CD4-positive, alpha-beta T cell treated with Interleukin-1 beta for 1 hour (primary cell): ENCODE measurements at places on chromosomes 1 and 21.

- no peak for DNase-seq
Measured at GRCh38 chr1:30551603-30552002, 171.8 kb downstream of the MATN1 start.

DNA sequence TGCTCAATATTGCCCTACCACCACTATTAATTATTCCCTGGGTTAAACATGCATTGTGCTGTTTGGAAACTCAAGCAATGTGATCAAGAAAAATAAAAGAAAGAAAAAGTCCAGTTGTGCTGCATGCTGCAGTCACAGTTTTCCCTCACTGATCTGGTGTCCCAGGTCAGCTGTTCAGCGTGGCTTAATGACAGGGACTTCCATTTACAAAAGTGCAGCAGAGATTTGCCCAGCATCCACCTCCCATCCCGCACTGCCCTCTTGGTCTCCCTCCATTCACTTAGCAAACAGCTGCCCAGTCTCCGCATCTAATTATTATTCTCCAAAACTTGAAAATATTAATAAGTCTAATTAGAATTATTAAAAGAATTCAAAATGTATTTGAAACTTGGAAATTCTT is 2.0 kb upstream of the OR2T4 start:
- DNase-seq: no peak

GRCh38 chr1:153432874-153433681 is 16.8 kb downstream of the S100A7A start:
- no peak for DNase-seq

DNA sequence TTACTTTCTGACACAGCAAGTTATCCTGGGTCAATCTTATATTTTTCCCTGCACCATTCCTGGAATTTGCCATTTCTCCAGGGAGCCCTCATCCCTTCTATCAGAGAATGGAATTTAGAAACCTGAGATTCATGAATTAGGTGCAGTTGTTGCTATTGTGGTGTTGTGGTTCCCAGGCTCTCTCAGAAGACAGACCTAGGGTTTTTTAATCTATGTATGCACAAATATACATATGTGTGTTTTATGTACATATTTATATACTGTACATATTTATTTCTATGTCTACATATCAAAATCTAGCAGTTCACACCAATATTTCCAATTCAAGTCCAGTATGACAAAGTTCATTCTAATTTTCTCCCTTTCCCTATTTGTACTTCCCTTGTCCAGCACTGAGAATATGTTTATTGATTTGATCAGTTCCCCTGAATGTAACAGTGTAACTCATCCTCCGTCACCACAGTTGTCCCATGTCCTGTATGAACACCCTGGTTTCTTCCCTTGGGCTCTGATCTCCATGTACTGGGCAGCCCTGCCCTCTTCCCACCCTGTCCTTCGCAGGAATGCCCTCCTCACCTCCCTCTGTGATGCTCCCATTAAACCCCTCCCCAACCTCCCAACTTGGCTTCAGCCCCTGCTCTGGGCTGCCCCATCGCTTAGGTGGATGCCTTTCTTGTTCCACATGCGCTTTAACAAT is 145.5 kb downstream of the VPS13D start:
- no peak for DNase-seq

DNA sequence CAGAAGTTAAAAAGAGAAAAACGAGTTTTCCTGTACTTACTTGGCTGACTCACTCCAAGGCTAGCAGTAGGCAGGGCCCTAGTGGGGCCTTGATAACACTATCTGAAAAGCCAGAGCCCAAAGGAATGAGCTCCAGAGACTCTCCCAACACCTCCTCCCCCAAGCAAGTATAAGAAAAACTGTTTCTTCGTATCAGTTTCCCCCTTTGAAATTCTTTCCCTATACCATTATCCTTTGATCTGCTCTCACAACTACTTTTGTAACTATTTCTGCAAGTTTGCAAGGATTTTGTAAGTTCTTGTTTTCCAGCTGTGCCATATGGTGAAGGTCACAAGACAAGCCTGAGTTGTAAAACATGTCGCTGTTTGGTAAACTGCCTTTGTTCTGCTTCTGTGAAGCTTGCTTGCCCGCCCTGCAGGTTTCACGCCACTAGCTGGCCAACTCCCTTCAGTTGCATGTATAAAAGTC is 36.5 kb upstream of the KCNJ15 start:
- DNase-seq: no peak

- DNase-seq: no peak
Measured at GRCh38 chr1:58839147-58839795, 55.4 kb upstream of the JUN start.

DNA sequence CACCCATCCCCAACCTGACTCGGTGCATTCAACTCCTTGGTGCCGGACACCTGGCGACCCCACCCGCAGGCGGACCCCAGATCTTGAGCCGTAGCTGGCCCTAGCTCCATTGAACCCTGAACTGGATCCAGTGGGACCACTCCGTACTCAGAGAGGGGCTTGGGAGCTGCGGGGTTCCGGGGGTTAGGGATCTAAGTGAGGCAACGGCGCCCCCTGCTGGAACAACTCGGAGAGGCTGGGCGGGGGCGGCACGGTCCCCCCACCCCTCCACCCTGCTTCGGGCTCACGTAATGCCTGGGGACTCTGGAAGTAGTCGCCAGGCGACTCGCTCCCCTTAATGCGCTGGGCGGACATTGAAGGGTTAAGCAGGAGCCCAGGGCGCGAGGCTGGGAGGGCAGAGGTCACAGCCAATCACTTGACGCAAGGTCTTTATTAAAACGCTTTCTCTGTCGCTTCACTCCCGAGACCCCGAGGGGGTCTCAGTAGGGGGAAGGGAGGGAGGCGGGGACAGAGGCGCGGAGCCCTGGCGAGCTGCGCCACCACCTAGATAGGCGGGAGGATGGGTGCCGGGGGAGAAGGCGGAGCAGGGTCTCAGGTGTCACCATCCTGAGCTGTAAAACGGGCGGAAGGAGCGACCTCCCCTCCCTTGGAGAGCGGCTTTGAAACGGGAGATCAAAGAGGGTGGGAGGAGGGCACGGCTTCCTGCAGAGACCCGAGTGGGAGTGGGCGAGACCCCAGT is 704 bp upstream of the CRABP2 start:
- DNase-seq: peak; percentile 61

- DNase-seq: peak; percentile 49
Measured at GRCh38 chr1:24963099-24963872, 33.2 kb upstream of the RUNX3 start.

- DNase-seq: no peak
Measured at GRCh38 chr1:20447794-20448193, 38.2 kb downstream of the CAMK2N1 start.

DNA sequence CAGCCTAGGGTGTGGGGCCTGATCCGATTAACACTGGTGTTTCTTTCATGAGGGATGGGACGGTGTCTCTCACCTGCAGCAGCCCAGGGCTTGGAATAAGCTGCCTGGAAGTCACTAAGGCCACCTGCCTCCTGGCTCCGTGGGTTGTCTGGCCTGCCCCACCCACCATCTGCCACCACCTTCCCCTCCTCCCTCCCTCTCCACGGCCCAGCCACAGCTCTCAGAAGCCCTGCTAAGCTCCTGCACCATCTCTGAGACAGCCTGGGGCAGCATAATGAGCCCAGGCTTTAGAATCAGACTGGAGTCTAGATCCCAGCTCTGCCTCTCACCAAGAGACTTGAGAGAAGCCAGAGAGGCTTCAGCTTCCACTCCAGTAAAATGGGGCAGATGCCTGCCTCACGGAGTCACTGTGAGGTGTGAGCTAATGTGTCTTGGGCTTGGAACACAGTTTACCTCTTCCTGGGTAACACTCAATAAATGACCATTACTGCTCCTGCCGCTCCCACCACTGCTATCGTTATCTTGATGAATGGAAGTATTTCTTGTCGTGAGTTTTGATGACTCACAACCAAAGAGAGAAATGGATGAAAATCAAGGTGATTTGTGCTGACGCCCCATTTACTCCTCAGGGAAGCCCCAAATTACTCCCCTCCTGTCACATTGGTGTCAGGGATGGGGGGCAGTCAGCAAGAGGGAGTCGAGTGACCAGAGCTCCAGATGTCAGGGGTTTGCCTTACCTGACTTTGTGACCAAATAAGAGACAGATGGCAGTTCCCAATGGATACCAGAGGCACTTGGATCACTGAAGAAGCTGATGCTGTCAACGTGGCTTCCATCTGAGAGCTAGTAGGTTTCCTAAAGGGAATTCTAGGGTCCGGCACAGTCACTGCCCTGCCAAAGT is 23.5 kb upstream of the C1QA start:
- DNase-seq: no peak

DNA sequence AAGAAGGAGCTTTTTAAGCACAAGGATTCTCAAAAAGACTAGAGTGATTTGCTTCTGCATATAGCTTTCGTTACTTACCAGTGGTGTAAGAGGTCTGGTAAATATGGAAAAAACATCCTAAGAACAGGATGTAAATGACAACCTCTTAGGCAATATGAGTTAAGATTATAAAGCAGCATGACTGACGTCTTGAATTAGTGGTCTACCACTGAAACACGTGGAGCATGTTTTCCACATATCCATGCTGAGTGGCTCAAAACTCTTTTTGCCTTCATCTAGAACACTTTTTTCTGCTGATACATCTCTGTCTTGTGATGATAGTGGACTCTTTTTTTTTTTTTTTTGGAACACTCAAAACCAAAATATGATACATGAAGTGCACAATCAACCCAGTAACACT is 44.6 kb downstream of the RCAN1 start:
- DNase-seq: no peak

DNA sequence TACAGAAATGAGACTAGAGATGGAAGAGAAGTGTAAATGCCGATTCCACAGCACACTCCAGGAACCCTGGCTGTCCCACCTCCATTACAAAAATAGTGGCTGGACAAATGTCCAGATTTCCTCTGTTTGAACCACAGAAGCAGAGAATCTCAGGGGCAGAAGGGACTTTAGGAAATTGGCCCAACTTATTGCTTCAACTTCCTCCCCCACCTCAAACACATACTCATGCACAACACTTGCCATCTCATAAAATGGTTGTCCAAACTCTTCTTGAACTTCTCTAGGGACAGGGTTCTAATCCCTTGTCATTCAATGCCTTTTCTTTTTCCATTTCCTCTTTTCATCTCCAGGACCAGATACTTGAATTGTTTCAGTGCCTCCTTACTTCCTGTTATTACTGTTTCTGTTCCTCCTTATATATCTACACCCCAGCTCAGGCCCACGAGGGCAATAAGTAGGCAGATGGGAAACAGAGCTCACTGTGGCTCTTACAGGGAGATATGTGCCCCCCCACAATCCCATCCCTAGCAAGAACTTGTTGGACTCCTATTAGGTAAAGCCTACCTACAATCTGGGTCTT is 8.5 kb upstream of the B4GALT3 start:
- DNase-seq: peak; percentile 46

DNA sequence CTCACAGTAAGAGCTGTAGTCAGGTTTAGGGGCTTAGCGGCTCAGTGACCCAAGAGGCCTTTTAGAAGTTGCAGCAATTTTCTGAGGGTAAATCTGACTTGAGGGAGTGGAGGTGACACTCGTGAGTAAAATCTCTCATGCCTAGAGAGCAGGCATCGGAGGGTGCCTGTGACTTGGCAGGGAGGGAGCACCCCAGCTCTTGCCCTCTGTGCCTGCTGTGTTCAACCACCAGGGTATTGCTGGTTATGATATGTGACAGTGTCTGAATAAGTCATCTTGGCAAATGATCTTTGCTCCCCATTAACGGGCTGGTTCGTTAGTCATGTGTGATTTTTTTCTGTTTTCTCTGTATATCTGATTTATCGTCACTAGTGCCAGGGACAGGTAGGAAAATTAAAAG is 5.9 kb downstream of the MAN1C1 start:
- DNase-seq: no peak

- DNase-seq: no peak
Measured at GRCh38 chr1:226967665-226968064, 27.6 kb downstream of the COQ8A start.

- DNase-seq: no peak
Measured at GRCh38 chr1:226633541-226634165, 85.1 kb downstream of the STUM start.

DNA sequence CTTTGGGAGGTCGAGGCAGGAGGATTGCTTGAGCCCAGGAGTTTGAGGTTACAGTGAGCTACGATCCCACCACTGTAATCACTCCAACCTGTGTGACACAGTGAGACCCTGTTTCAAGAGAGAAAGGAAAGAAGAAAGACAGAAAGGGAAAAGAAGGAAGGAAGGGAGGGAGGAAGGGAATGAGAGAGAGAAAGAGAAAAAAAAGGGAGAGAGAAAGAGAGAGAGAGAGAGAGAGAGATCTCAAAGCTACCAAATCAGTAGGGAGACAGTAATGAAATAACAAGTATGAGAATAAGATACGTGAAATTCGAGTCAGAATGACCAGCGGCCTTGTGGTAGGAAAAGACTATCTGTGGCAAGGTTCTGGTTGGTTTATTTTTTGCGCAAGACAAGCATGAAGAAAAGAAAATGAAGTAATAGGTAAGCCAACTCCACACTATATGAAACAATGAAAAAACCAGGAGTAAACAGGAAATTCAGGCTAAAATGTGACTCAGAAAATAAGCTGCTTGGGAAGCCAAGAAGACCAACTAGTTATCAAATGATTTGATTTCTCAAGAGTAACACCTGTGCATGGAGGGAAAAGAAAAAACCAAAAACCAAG is 8.9 kb downstream of the MTF1 start:
- DNase-seq: no peak

DNA sequence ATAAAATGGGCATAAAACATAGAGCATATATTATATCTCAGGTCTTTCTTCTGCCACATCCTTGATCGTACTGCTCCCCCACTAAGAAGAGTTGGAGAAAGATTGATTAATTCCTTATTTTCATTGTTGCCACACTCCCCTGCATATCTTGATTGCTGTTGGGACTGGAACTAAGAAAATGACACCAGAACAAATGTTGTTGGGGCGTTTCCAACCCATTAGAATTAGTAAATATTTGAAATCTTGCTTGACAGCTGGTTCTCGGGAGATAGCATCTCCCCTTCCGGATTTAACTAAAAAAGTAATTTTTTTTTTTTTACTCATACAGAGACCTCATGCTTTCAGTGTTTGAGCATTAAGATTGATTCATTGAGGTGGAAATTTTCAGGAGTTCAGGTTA is 493.0 kb upstream of the PLXNA2 start:
- DNase-seq: no peak

DNA sequence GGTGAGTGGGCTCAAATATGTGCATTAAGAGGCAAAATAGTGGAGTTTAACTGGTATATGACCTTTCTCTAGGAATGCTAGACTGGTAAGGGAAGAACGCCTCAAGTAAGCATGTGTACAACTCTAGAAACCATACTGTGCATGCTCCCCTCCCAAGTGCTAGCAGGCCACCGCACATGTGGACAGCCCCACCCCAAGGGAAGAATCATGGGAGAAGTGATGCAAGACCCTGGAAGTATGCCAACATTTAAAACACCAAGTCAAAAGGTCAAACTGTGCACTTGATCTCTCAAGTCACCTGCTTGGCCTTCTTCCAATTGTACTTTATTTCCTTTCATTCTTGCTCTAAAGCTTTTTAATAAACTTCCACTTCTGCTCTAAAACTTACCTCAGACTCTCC is 120.4 kb downstream of the WDR3 start:
- no peak for DNase-seq

DNA sequence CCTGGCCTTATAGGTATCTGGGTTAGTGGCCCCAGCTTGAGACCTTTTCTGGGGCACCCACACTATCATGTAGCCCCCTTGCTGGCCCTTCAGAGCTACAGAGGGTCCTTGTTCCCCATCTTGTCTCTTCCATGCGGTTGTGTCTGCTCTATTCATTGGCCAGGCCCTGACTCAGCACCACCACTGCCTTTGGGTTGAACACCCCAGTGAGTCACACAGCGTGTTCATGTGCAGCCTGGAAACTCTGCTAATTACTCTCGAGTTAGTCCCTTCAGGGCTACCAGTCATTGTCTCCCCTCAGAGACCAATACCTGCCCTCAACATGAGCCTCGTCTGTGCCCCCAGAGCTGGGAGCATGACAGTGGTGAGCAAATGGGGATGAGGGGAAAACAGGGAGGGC is 28.2 kb upstream of the IKBKE start:
- no peak for DNase-seq

GRCh38 chr1:84208935-84209334 is 64.9 kb downstream of the PRKACB start:
- DNase-seq: no peak
